ENCODE measurements at places on chromosomes 2 and 18.

- no peak for DNase-seq
These were observed 101.4 kb downstream of the COLEC12 start for GRCh38 chr18:398935-399630.

- no peak for DNase-seq
These were observed 40.8 kb upstream of the PXDN start for GRCh38 chr2:1784986-1785617.

DNA sequence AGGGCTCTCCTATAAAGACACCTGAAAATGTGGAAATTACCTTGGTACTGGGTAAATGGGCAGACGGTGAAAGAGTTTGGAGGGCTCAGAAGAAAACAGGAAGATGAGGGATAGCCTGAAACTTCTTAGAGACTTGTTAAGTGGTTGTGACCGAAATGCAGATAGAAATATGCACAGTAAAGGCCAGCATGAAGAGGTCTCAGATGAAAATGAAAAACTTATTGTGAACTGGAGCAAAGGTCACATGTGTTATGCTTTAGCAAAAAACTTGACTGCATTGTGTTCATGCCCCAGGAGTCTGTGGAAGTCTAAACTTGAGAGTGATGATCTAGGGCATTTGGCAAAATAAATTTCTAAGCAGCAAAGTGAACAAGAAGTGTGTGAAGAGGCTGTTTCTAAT is 137.1 kb downstream of the CBLN2 start:
- no peak for DNase-seq

DNA sequence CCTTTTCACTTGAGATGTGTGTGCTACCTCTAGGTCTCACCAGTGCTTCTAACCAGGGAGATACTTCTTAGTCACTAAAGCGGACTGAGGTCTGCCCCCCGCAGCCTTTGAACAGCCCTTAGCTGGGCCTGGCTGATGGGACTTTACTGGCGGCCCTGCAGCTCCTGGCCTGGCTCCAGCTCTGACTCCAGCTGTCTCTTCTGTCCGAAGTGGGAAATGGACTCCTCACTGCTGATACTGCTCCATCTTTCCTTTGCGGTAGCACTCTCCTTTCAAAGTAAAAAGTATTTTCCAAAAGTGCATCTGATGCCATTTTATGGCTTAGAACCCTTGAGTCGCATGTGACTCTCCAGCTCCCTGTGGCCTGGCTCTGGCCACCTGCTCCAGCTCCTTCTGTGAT is 64.5 kb downstream of the ATP9B start:
- DNase-seq = no peak

DNA sequence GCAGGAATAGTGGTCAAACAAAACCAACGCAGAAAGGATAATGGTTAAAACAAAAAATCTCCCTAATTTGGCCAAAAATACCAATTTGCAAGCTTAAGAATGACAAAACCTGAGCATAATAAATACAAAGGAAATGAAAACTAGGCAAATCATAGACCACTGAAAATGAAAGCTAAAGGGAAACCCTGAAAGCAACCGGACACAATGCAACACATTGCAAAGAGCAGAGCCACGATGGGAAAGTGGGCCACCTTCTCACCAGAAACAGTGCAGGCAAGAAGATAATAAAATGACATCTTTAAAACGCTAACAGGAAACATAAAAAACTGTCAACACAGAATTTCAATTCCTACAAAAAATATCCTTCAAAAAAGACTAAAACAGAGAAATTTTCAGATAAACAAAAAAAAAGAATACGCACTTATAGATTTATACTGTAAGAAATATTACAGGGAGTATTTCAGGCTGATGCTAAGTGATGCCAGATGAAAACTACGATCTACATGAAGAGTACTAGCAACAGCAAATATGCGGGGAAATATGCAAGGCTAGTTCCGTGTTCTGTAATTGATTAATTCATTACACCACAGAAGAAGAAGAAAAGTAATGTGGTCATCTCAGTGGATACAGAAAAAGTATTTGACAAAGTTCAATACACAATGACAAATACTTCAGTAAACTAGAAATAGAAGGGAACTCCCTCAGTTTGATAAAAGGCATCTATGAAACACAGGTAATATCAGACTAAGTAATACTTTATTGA is 239.5 kb downstream of the L3MBTL4 start:
- DNase-seq = no peak

- no peak for DNase-seq
These were observed 182.7 kb downstream of the PRPF40A start for GRCh38 chr2:152534460-152535135.

- DNase-seq = no peak
These were observed 145.1 kb upstream of the ITGB6 start for GRCh38 chr2:160345071-160345764.

- DNase-seq = no peak
These were observed 2.6 kb upstream of the PTPN2 start for GRCh38 chr18:12886498-12887126.

GRCh38 chr2:177400337-177400923 is 7.9 kb downstream of the AGPS start:
- DNase-seq = no peak

All from Peyer's patch (tissue), 4 donors.